ENCODE measurements at places on chromosomes 4 and X.

DNA sequence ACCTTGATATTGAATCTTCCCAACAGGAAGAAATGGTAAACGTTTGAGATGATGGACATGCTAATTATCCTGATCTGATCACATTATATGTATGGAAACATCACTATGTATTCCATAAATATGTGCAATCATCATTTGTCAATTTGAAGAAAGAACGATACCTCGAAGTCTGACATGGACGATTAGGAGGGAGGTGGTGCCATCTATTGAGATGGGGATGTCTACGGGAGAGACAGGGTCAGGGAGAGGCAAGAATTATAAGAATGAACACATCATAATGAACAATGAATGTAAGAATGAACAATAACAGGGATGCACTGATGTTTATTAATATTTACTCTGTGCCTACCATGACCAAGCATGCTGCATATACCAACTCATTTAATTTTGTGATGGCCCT is 93.7 kb upstream of the SOD3 start:
- no peak for DNase-seq

GRCh38 chrX:1062351-1062750 is 150.1 kb downstream of the CRLF2 start:
- no peak for DNase-seq

- no peak for DNase-seq
Measured at GRCh38 chr4:169179609-169180521, 90.9 kb downstream of the SH3RF1 start.

DNA sequence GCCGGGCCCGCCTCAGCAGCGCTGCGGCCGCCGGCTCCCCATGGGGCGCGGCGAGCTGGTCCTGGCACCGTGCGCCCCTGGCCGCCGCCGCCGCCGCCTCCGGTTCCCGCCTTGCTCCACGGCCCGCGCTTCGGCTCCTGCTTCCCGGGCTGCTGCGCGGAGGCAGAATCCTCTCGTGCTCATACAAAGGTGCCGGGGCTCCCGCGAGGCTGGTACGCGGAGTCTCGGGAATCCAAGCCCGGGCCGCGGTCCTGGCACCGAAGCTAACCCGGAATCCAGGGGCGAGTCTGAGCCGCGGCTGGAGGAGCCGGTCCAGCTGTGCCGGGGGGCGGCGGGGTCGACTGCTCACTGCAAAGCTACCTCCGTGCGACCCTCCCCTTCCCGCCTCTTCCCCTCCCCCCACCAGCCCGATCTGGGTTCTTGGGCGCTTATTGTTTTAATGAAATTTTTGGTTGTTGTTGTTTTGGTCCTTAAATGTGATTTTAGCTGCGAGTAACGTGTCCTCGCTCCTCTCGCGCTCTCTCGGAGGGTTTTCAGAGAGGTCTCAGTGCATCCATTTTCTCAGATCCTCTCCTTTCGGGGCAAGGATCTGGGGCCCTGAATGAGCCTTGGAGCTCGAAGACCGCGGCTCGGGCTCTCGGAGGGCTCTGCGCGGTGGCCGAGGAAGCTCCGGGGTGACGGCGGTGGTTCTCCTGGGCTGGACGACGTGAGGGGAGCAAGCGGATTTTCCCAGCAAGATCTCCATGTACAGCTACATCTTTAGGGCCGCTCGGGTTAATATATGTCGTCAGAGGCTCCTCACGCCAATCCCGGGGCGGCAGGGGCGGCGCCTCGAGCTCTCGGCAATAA is at the start of gene HAND2:
Gene HAND2, minus strand, starts transcription at position 753 of the 849 bp plus-strand sequence. CDS start 940 bp downstream, outside the sequence.
- DNase-seq, result no peak

GRCh38 chr4:76726176-76726575 is 171.8 kb downstream of the SOWAHB start:
- no peak for DNase-seq

DNA sequence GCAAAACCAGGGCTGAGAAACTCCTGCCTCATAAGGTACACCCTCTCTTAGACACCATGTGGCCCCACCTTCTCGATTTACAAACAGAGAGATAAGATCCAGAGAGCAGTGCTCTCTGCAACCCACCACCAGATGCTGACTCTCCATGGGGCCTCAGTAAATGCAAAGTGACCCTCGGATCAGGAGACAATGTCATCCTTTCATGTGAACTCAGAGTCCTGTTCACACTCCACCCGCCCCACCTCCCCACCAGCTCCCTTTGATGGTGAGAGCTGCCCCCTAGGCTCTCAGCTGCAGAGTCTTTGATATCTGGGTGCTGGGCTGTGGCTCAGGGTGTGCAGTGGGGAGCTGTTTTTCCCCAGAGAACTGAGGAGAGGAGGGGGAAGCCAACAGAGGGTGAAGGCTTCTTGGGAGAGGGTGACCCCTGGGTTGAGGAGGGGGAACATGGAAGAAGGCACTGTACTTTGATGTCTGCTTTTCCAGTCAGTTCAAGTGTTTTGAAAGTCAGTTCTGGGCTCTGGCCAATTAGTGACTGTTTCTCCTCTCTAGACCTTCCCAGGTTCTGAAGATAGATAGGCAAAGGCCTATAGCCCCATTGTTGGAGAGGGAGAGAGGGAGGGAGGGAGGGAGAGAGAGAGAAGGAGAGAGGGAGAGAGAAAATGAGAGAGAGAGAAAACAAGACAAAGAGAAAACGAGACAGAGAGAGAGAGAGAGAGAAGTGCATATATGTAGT is 88.2 kb downstream of the SCD5 start:
- DNase-seq, result no peak

DNA sequence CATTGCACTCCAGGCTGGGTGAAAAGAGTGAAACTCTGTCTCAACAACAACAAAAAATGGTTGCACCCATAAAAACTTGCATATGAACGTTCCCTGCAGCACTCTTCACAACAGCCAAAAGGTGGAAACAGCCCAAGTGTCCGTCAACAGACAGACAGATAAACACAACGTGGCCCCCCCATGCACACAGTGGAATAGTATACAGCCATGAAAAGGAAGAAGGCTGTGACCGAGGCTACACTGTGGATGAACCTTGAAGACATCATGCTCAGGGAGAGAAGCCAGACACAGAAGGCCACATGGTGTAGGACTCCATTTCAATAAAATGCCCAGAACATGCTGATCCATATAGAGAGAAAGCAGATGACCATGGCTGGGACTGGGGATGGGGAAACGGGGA is 33.5 kb upstream of the ASMTL start:
- no peak for DNase-seq

- peak; percentile 30 for DNase-seq
Measured at GRCh38 chr4:139300431-139301112, 733 bp upstream of the NAA15 start.

- no peak for DNase-seq
Measured at GRCh38 chr4:77695774-77696173, 90.2 kb downstream of the CXCL13 start.

DNA sequence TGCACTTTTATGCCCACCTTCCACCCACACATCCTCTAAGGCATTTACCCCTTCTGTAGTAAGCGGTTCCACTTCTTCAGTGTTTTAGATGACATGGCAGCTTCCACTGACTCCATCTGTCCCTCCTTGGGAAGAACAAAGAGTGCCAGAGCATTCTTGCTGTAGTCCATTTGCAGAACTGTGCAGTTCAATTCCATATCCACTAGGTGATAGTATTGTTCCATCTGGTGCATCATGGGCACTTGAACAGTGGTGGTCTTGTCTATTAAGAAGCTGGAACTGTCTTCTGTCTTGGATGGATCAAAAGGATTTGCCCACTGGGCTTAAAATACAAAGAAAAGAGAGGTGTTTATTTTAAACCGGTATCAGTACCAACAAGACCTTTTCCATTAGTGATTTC is 3.5 kb downstream of the SERPINA7 start:
- DNase-seq, result no peak

GRCh38 chr4:189385579-189385978 is 555.1 kb upstream of the FRG1 start:
- DNase-seq, result no peak

GRCh38 chr4:152229782-152230289 is 306.1 kb downstream of the FBXW7 start:
- no peak for DNase-seq

GRCh38 chrX:120727452-120727851 is 97.6 kb upstream of the C1GALT1C1 start:
- DNase-seq, result no peak

DNA sequence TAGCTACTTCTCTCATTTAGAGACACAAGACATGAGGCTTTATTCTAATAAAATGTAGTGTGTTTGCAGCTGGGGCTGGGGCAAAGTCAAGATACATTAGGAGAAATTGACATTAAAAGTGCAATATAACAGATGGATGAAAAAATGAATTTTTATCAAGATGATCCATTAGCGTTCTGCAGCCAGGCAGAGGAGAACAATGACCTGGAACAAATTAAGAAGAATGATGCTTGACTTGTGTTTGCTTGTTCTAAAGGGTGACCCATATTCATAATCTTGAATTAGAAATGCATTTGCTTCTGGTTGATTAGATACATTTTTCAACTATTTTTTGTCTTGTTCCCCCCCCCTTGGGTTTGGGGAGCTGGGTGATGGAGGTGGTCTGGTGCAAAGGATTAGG is 439.5 kb upstream of the BOD1L1 start:
- DNase-seq, result no peak

GRCh38 chrX:30309139-30309571 is at the start of gene NR0B1:
NR0B1 (minus strand) TSS chrX:30309390; CDS start chrX:30309363, 27 bp downstream.
- DNase-seq, result no peak

DNA sequence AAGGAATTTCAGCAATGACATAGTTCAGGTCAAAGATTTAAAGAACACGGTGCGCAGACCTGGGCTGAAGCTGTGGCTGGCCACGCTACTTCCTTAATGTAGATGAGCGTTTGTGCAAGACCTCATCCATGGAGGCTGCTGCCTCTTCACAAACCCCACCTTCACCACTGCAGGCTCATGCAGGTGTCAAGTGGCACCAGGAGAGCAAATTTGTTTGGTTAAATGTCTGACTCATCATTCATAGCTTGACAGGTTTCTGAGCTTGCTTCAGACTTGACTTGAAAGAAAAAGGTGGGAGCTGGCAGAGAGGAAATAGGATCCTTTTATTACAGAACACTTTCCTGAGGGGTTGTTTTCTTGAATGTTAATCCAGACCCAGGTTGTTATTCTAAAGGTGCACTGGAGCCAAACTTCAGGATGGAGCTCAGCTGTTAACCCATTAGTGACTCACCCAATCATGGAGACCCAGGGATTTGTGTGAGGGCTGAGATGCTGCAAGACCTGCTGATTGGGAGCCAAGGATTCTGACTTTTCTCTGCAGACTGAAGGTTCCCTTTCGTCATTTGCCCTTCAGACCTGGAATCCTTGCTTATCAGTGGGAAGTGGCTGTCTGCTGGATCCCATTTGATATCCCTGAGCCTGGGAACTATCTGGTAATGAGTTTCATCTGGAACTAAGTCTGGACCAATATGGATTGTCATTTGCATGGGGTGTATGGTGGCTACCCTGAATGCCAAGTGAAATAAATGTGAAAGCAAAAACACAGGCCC is 315.3 kb downstream of the PTTG2 start:
- DNase-seq, result no peak

GRCh38 chrX:47587906-47588735 is 5.9 kb downstream of the TIMP1 start:
- no peak for DNase-seq

- DNase-seq, result no peak
Measured at GRCh38 chr4:100555611-100556337, 38.0 kb upstream of the EMCN start.

DNA sequence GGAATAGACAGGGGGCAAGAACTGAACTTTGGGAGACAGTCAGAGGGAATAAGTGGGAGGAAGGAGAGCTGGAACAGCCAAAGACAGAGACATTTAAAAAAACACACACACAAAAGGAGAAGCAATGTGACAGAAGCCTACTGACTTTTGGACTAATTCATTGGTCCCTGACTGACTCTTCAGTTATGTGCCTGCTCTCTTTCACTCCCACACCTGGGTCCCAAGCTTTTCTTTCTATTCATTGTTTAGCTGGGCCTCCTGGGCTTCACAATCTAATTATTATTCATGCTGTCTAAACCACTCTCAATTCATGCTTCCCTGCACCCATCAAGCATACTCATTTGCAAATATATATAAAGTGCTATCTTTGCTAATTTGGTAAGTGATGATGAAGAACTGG is 139.2 kb upstream of the IRS4 start:
- DNase-seq, result no peak

- DNase-seq, result no peak
Measured at GRCh38 chr4:69124941-69125340, 28.7 kb downstream of the UGT2B7 start.

GRCh38 chrX:1700757-1701156 is 85.9 kb downstream of the ASMT start:
- DNase-seq, result no peak

- DNase-seq, result peak; percentile 7
Measured at GRCh38 chr4:112327965-112328733, 31.0 kb downstream of the ALPK1 start.

DNA sequence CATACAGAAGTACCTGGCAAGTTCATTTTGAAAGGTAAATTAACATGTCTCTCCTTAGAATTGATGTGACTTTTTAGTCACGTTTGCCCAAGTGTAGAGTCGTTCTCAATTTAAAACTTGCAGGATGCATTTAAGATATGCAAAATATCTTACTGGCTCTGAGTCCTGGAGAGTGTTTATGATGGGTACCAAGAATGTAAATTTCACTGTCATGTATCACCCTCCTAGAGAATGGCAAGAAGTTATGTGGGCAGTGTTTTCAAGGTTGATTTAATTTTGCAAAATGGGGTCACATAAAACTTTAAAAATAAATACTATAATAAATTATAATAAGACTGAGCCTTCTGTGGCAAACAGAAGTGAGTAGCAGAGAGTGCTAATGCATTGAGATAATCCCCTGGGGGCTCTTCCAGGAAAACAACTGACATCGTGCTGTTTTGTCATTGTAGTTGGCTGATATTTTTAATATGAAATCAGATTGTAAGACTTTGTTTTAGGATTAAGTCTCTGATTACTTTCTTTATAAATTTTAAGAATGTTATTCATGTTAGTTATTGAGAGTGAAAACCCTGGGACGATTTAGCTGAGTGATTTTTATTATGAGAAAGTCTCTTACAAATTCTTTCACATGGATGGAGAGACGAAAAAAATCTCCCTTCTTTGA is 103.0 kb downstream of the AFF1 start:
- DNase-seq, result no peak

DNA sequence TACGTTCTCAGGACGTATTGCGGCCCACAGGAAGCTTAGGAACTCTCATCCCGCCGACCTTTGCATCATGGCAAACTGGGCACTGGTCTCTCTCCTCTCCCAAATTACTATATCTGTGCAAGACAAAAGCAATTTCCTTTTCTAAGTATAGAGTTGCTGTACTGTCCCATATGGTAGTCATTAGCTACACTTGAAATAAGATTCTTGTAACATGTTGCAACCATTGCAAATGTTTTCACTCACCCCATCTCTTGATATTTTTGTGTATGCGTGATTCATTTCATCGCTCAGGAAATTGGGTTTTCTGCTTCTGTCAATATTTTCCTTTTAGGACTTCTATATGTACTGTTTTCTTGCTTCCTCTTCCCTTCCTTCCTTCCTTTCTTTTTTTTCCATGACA is 15.7 kb downstream of the ARMCX6 start:
- no peak for DNase-seq

GRCh38 chrX:74382613-74383012 is 38.7 kb upstream of the SLC16A2 start:
- peak; percentile 86 for DNase-seq

Measured in inflammatory macrophage (primary cell).